GM23338 (cell line): ENCODE measurements at places on chromosomes 1 and 21. TPM values are rescaled to one million over a fixed set of nuclear protein-coding genes. Genes with fewer than 3 reads are reported as not detected.

GRCh38 chr1:100584761-100585745 is 47.1 kb downstream of the GPR88 start:
- DNase-seq, result no peak

- no peak for DNase-seq
Measured at GRCh38 chr1:146001709-146002108, 5.3 kb upstream of the TXNIP start.

GRCh38 chr21:30713766-30714165 is 4.8 kb downstream of the KRTAP21-3 start:
- no peak for DNase-seq

The SYTL1 gene
- 12.0 and 12.3 TPM in 2 replicates for polyA plus RNA-seq

The COA7 gene
- polyA plus RNA-seq, result 16.9 and 19.7 TPM in 2 replicates
